ENCODE measurements at places on chromosomes 3 and 15. TPM values are rescaled to one million over a fixed set of nuclear protein-coding genes. Genes with fewer than 3 reads are reported as not detected.

ERC2 gene
- total RNA-seq: 0.75 TPM

CPA3 gene
- total RNA-seq: not detected

CACNA1D gene
- total RNA-seq: not detected

TIMP4 gene
- 19.0 TPM for total RNA-seq

CCDC33 gene
- 15.4 TPM for total RNA-seq

PYGO1 gene
- 3.9 TPM for total RNA-seq

CCDC9B gene
- 168 TPM for total RNA-seq

All from PC-9 (cell line).